ENCODE measurements at places on chromosomes 6 and 20.
A peak's percentile ranks its signal among the peaks of the same experiment; 100 is the strongest.

DNA sequence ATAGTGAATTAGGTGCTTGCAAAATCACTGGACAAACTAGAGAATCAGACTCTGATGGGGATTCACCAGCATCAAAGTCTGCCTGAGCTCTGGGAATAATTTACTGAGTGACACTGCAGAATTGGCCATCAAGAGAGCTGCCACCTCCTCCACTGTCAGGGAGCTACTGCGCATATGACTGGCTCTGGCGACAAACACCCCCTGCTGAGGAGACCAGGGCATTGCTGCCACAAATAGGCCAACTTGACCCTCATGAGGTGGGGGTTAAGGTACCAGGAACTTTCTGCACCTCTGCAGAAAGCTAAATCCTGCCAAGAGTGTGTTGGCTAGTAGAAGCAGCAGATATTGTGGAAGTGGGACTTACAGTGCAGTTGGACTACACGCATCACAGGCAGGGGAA is 88.0 kb downstream of the CDS2 start:
- DNase-seq, result no peak

DNA sequence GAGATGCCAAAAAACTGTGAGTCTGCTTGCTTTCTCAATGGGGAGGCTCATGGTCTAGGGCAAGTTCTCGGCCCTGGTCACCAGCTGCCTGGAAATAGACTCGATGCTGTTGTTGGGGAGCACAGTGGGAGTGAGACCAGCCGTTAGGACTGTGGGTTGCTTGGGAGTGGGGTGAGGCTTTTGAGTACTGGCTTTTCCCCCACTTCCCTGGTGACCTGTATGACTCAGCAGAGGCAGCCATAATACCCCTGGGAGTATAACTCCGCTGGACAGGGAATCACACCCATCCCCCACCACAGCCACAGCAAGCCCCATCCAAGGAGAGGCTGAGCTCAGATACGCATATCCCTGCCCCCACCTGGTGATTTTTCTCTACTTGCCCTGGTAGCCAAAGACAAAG is 48.9 kb upstream of the OGFRL1 start:
- no peak for DNase-seq

GRCh38 chr20:40562031-40562430 is 127.0 kb downstream of the MAFB start:
- no peak for DNase-seq

GRCh38 chr6:16730738-16731477 is 30.4 kb downstream of the ATXN1 start:
- no peak for DNase-seq

GRCh38 chr6:89679215-89680120 is 40.9 kb upstream of the LYRM2 start:
- no peak for DNase-seq

DNA sequence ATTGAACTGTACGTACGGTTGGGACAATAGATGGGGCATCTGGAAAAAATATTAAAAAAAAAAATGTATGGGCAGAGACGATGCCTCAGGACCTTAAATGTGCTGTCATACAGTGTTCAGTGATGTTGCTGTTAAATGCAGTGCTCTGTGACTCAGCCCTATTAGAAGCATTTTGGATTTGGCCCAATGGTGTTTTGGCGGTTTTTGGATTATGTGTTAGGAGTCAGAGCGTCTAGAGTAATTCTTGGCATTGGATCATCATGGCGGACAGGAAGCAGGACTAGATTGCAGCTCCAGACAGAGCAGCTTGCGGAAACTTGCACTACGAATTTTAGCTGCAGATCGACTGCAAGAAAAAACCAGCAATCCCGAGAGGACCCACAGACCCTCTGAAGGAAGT is 280.0 kb downstream of the SOX4 start:
- DNase-seq, result no peak

DNA sequence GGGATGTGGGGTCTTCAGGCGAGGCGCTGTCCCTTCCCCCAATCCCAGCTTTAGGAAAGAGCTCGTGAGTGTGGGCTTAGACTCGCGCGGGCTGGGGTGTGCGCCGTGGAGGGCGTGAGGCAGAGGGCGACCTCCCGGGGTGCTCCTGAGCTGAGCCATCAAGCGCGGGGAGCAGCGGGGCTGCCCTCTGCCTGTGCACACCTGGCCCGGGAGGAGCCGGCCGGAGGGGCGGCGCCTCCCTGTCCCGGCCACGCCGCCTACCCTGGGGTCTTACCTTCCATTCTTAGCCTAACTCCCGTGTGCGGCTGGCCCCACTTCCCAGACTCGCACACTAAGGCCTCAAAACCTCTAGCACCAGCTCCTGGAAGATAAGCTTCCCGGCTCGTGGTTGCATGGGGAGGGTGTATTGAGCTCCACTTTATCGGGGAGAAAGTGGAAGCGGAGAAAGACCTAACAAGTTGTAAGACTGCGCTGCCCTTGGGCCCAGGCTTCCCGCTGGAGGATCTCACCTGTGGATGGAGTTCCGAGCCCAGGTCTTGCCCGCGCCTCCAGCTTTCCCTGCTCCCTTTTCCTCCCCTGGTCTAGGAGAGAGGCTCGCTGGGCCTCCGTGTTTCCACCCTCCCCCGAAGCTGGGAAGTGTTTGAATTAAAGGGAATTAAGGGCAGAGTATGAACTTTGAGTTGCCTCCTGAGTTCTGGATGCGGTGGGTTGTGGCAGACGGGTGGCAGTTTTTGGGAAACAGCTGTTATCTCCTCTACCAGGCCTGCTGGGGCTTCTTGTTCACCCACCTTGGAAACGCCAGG is 1.2 kb downstream of the DNMT3B start:
- peak; percentile 38 for DNase-seq

DNA sequence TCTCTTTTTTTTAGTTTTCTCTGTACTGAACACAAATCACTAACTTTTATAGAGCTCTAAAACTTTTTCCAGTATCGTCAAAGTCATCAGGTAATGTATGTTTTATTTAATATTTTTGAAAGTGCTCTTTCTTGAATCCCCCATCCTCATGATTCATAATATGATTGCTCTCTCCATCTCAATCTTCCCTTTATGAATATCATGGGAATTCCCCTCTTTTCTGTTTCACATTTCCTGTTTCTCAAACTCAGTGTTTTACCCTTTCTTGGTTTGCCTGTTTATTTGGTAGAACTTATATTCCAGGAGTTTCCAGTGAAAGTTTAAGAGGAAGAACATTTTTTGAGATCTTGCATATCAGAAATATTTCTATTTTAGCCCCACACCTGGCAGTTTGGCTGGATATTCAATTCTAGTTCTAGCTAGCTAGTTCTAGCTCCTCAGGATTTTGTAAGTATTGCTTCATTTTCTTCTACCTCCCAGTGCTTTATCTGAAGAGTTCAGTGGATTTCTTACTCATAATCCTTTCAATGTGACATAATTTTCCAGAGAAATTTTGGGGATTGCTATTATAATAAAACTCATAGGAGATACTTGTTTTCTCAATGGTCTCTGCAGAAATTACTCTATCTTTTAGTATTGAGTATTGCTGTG is 6.1 kb upstream of the C6orf58 start:
- no peak for DNase-seq

DNA sequence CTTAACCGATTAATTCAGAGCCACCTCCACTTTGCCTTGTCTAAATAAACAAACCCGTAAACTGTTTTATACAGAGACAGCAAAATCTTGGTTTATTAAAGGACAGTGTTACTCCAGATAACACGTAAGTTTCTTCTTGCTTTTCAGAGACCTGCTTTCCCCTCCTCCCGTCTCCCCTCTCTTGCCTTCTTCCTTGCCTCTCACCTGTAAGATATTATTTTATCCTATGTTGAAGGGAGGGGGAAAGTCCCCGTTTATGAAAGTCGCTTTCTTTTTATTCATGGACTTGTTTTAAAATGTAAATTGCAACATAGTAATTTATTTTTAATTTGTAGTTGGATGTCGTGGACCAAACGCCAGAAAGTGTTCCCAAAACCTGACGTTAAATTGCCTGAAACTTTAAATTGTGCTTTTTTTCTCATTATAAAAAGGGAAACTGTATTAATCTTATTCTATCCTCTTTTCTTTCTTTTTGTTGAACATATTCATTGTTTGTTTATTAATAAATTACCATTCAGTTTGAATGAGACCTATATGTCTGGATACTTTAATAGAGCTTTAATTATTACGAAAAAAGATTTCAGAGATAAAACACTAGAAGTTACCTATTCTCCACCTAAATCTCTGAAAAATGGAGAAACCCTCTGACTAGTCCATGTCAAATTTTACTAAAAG is 2.7 kb downstream of the FOXC1 start:
- DNase-seq, result no peak

GRCh38 chr6:116004841-116005815 is 55.6 kb downstream of the FRK start:
- no peak for DNase-seq

GRCh38 chr6:89675949-89676748 is 37.6 kb upstream of the LYRM2 start:
- no peak for DNase-seq

Data from NAMALWA (cell line).